Right lobe of liver (tissue), 6 donors: ENCODE measurements at places on chromosomes 1 and 21. TPM values are rescaled to one million over a fixed set of nuclear protein-coding genes. Genes with fewer than 3 reads are reported as not detected.

DNA sequence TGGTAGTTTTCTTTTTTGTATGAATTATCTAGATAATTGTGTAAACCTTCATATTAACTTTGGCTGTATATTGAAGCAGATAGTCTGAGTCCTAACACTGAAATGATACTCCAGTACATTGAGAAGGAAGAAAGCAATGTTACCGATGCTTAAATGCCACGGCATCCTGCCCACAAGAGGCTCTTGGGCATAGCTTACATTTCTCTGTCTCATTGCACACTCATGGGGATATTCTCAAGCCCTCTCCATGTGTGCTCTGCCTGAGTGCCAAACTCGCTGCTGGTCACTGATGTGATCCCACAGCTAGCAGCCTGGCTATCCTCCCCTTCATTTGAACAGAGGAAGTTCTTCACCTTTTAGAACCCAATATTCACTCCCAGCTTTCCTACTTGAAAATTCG lies 179.4 kb downstream of the TGFB2 start:
- H3K36me3 ChIP-seq: no peaks in the 10 kb centered on the region
- H3K27me3 ChIP-seq: no peaks in the 10 kb centered on the region
- no peak for DNase-seq

- H3K4me1 ChIP-seq: no peaks in the 10 kb centered on the region
- H3K4me3 ChIP-seq: no peak overlapping the region
- no peaks in the 10 kb centered on the region for H3K27me3 ChIP-seq
- H3K36me3 ChIP-seq: no peaks in the 10 kb centered on the region
Observed at GRCh38 chr1:201053155-201053860, 29.8 kb upstream of the KIF21B start.

- H3K4me3 ChIP-seq: no peak overlapping the region
- H3K27ac ChIP-seq: no peak overlapping the region
- DNase-seq: no peak
Observed at GRCh38 chr1:27157194-27157593, 2.3 kb upstream of the SLC9A1 start.

DNA sequence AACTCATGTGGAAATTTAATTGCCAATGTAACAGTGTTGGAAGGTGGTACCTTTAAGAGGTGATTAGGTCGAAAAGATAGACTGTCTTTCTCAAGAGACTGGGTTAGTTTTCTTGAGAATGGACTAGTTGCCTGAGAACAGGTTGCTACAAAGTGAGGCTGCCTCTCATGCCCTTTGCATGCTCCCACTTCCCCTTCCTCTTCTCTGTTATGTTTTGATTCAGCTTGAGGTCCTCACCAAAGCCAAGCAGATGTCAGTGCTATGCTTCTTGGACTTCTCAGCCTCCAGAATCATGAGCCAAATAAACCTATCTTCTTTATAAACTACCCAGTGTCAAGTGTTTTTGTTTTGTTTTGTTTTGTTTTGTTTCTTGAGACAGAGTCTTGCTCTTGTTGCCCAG lies 187.0 kb upstream of the RUNX1 start:
- no peaks in the 10 kb centered on the region for H3K4me1 ChIP-seq
- no peaks in the 10 kb centered on the region for H3K27me3 ChIP-seq
- no peaks in the 10 kb centered on the region for H3K36me3 ChIP-seq
- no peak overlapping the region for H3K4me3 ChIP-seq
- DNase-seq: no peak

DNA sequence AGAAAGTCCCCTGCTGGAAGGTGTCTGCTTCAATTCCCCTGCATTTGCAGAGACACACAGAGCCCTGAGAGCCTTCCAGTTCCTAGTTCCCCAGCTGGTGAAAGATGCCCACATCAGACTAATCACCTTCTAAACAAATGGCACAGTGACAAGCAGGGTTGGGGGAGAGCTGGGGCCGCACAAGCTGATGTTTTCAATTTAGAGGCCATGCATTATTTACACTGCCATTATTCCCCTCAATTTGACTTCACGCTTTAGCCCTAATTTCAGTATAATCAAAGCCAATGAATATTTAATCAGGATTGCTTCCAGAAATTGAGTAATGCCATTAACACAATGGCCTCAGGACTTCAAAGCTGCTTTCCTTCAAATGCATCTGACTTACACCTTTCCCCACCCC lies 81.5 kb downstream of the BEND5 start:
- H3K27ac ChIP-seq: no peak overlapping the region
- no peak for DNase-seq
- no peaks in the 10 kb centered on the region for H3K36me3 ChIP-seq
- H3K27me3 ChIP-seq: no peaks in the 10 kb centered on the region
- H3K4me3 ChIP-seq: no peak overlapping the region

GRCh38 chr1:248810000-248810726 lies 15.6 kb downstream of the SH3BP5L start:
- no peaks in the 10 kb centered on the region for H3K27me3 ChIP-seq
- no peak overlapping the region for H3K4me3 ChIP-seq
- H3K4me1 ChIP-seq: peaks cover 20% of the 10 kb centered on the region
- no peak for DNase-seq

- no peaks in the 10 kb centered on the region for H3K36me3 ChIP-seq
- H3K4me1 ChIP-seq: peaks cover 6% of the 10 kb centered on the region
- H3K27me3 ChIP-seq: no peaks in the 10 kb centered on the region
Observed at GRCh38 chr1:1862905-1863547, 27.9 kb downstream of the GNB1 start.

GRCh38 chr1:99756598-99756997 lies 9.8 kb downstream of the FRRS1 start:
- H3K4me3 ChIP-seq: no peak overlapping the region
- H3K4me1 ChIP-seq: no peaks in the 10 kb centered on the region
- no peak for DNase-seq
- no peaks in the 10 kb centered on the region for H3K36me3 ChIP-seq
- H3K27me3 ChIP-seq: no peaks in the 10 kb centered on the region

GRCh38 chr21:34938089-34938764 lies 110.9 kb downstream of the RUNX1 start:
- DNase-seq: no peak

DNA sequence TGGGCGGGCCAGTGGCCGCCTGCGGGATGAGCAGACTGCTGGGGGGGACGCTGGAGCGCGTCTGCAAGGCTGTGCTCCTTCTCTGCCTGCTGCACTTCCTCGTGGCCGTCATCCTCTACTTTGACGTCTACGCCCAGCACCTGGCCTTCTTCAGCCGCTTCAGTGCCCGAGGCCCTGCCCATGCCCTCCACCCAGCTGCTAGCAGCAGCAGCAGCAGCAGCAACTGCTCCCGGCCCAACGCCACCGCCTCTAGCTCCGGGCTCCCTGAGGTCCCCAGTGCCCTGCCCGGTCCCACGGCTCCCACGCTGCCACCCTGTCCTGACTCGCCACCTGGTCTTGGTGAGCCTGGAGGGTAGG lies 2.1 kb downstream of the B4GALT2 start:
- H3K27me3 ChIP-seq: no peaks in the 10 kb centered on the region
- H3K4me1 ChIP-seq: no peaks in the 10 kb centered on the region
- H3K36me3 ChIP-seq: peaks cover 14% of the 10 kb centered on the region
- no peak for DNase-seq
- no peak overlapping the region for H3K4me3 ChIP-seq

DNA sequence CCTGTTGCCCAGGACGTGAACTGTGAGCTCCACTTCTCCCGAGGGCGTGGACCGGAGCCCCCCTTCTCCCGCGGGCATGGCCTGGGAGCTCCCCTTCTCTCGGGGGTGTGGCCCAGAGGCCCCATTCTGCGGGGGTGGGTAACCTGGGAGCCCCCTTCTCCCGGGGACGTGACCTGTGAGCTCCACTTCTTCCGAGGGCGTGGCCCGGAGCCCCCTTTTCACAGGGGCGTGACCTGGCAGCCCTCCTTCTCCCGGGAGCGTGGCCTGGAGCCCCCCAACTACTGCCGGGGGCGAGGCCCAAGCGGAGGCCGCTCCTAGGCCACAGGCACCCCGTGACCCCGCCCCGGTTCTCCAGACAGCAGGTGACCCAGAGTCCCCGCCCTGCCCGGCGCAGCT lies 320 bp downstream of the C1orf174 start:
- peak overlapping the region; percentile 99 for H3K4me3 ChIP-seq
- H3K36me3 ChIP-seq: no peaks in the 10 kb centered on the region
- peaks cover 29% of the 10 kb centered on the region for H3K4me1 ChIP-seq
- H3K27ac ChIP-seq: peak overlapping the region; percentile 99

Gene ERICH3
- not detected for total RNA-seq

Gene CASQ1
- total RNA-seq: not detected

Gene SRGAP2C
- 7.3 TPM for total RNA-seq

Gene F13B
- 21.2 TPM for total RNA-seq

Gene CFAP74
- total RNA-seq: 1.1 TPM

Gene CACHD1
- total RNA-seq: 0.92 TPM

Gene CRYAA
- total RNA-seq: not detected

Gene ANGPTL3
- total RNA-seq: 411 TPM

Gene KRTAP7-1
- not detected for total RNA-seq
